ENCODE measurements at places on chromosomes 5 and 9.

DNA sequence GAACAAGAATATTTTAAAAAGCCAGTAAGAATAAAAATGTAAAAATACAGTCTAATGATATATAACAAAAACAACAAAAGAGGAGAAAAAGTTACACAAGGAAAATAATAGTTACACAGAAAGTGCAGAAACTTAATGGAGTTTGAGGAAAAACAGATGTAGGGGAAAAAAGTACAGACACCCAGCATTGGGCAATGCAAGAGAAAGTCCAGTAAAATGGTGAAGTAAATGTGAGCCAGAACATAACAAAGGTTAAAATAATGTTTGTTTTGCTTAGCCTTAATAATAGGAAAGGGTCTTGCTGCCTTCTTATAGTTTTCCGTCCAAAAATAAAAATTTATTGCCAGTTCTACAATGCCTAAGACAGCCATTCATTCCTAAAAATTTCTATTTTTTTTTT lies 364.2 kb downstream of the NNT start:
- DNase-seq = no peak

DNA sequence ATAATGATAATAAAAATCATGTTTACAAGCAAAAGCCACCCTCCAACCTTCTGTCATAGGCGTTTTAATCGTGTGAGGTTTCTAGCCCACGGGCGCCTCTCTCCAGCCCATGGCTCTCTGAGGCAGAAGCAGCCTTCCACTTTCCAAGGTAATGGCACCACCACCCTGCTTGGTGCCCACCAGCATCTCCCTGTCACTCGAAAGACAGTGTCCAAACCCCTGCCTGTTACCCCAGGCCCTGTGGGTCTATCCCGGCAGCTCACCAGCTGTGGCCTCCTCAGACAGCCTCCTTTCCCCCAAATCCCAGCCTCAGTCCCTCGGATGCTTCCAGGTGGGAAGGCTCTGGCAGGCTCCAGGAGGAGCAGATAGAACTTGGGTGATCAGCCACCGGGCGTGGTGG lies 123.8 kb upstream of the LPCAT1 start:
- DNase-seq = no peak

GRCh38 chr5:80934751-80935150 lies 25.4 kb upstream of the RASGRF2 start:
- no peak for DNase-seq

- no peak for DNase-seq
These were observed 59.7 kb downstream of the FGF18 start for GRCh38 chr5:171478946-171479775.

Measured in GM04503 (cell line).